ENCODE measurements at places on chromosomes 12 and 14.

- no peak for DNase-seq
Measured at GRCh38 chr12:27537855-27538675, 14.1 kb downstream of the PPFIBP1 start.

DNA sequence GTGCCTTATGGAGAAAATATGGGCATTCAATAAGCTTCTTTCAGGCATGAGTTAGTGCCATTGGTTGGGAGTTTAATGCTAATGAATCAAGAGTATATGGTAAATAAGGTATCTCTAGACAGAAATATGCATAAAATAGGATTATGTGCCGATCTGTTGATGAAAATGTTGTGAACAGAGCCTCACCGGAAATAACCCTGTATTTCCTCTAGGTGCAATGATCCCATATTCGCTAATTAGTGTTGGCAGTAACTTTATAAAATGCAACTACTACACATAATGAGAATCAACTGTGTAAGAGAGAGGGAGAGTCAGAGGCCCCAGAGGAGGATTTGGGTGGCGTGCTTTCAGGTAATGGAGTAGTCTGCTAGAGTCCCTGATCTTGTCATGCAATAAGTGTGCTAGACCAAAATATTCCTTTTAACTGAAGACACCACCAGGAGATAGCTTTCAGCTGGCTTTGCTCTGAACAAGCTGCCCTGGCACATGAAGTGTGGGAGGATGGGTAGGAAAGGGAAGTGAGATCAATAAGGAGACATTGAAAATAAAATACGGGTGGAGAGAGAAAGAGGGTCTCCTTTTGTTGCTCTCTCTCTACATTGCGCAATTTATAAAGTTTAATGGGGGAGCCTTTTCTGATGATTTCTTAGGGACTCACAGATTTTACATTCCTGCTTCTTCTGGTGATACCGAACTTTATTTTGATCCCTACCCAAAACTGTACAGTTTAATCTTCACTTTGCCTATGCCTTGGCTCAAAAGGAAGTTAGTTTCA, 68.6 kb upstream of the PLXNC1 start:
- no peak for DNase-seq

DNA sequence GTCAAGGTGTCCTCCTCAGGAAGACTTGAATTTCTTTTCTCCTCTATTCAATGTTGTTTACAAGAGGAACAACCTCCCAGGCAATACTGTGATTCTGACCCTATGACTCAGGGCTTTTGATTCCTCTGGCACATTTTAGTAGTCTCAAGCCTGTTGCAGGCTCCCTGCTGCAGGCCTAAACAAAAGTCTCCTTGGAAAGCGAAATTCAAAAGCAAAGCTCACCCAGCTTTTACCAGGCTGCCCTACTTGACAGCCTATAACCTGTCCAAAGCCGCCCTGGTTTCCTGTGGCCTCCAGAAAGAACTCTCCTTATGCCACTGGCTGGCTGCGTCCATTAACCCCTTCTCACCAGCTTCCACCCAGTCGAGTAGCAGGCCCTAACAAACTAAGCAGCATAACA, 11.6 kb downstream of the FGD6 start:
- DNase-seq: no peak

GRCh38 chr12:108322998-108323397, 16.1 kb downstream of the CMKLR1 start:
- DNase-seq: no peak

GRCh38 chr14:24958271-24958670, 91.7 kb downstream of the STXBP6 start:
- DNase-seq: no peak

DNA sequence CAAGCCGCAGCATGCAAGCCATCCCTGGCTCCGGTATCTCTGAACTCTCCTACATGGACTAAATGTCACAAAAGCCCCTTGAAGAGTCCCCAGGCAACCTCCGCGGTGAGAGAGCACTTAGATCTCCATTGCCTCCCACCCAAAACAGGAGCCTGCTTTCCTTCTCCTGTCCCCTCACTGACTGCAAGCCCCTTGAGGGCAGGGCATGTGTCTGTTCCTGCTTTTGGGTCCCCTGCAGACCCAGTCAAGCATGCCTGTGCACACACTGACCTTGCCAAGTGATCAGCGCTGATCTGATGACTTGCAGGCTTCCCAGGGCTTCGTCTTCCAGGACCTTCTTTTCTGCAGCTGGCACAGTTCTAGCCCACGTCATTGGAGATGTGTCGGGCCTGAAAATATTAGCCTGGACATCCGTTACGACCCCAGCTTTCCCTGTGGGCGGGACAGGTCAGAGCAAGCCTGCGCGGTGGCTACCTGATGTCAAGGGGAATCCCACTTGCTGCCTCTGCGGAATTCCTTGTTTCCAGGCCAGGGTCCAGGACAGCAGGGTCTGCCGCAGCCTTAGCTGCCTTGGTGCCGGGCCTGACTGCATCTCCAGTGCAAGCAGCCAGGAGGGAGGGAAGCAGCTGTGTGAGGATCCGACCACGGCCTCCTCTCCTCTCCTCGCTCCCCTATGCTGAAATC, 92.5 kb downstream of the FBXL14 start:
- no peak for DNase-seq

GRCh38 chr14:83147006-83147405, 1613.4 kb upstream of the SEL1L start:
- DNase-seq: no peak

DNA sequence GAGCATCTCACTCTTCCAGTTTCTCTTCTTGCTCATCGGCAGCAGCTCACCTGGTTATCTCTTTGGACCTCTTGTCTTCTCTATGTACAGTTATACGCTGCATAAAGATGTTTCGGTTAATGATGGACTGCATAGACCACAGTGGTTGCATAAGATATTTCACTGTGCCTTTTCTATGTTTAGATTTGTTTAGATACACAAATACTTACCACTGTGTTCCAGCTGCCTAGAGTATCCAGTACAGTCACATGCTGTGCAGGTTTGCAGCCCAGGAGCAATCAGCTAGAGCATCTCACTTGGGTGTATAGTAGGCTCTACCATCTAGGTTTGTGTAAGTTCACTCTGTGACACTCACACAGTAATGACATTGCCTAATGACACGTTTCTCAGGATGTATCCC, 57.6 kb downstream of the FBXL14 start:
- no peak for DNase-seq

GRCh38 chr12:58105225-58106119, 164.1 kb downstream of the ATP23 start:
- DNase-seq: no peak

DNA sequence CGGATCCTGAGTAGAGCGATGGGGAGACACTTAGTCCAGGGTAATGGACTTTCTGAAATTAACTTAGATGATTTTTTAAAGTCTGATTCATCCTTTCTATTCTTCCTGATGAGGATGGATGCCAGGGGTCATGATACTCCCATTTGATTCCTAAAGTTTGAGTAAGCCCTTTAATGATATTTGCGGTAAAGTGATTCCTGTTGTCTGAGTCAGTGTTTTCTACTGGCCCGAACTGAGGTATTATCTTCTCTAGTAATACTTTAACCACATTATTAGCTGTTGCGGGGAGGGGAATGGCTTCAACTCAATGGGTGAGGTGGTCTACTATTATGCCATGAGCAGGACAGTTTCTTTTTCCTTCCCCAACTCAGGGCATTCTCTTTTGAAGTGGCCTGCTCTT, 111.6 kb downstream of the RIN3 start:
- DNase-seq: no peak

- no peak for DNase-seq
Measured at GRCh38 chr14:74913986-74914573, 9.0 kb downstream of the RPS6KL1 start.

GRCh38 chr14:52836063-52836462, 44.7 kb upstream of the GNPNAT1 start:
- no peak for DNase-seq
